ENCODE measurements at places on chromosomes 1 and 21.

DNA sequence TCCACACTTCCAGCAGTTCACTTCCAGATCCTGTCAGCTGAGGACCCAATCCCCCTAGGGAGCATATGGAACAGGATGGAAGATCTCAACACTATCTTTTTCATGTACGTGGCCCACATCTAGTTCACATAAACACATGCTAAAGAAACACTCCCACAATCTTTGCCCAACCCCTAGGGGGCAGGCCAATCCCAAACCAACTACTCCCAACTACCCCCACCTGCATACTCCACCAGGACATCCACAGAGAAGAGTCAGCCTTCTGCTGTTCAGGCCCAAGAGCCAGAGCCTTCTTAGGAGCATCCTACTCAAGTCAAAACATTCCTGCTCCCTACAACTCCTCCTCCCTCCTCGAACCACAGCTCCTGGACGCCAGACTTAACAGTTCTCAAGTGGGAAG, 5.6 kb upstream of the SLC5A9 start:
- DNase-seq: no peak

DNA sequence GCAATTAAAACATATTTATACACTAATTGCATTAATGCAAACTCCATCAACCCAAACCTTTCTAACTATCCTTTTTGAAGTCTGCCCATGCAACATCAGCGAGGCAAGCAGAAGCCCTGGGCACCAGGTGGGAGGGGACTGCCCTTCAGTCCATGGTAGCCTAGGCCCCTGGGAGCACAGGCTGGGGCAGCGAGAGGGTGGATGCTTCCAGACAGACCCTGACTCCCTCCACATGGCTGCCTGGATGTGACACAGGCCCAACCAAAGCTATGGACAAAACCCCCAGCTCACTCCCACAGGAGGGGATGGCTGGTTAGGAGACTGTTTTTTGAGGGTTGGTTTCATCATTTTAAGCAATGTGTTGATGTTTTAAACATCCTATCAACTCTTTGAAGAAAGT, 17.8 kb upstream of the LRRC47 start:
- no peak for DNase-seq

DNA sequence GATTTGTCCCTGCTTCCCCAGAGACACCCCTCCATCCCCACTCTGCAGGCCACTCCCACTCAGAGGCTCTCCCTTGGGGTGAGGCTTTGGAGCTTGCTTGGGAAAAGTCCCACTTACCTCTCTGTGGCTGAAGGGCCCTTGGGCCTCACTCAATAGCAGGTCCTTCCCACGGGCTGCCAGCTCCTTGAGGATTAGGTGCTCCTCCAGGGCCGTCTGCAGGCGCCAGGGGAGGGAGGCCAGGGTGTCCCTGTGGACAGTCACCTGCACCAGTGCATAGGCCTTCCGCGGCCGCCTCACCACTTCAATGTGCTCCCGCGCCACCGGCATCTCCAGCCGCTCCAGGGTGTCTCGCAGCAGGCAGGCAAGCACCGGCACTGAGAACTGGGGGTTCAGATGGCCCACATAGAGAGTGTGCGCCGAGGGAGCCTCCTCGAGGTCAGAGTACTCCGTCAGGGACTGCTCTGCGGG, 1.4 kb downstream of the SLFNL1 start:
- DNase-seq: no peak

DNA sequence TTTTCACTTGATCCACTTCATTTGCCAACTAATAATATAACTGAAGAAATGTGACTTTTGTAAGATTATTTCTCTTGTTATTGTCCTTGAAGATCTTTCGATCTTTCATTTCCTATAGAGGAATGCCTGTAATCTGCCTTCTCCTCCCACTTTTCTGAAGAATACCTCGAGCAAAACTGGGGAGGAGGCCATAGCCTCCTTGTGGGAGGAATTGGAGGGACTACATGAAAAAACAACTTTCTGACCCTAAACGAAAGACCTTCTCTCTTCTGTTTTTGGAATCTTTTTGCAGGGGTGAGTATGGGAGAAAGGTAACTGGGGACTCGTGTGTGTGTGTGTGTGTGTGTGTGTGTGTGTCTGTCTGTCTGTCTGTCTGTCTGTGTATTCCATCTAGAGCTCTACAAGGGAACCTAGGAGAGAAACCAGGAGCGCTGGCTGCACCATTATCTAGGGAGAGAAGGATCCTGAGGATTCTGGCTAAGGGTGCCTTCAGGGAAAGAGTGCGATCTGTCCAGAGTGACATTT, 32.4 kb upstream of the MAB21L3 start:
- no peak for DNase-seq

DNA sequence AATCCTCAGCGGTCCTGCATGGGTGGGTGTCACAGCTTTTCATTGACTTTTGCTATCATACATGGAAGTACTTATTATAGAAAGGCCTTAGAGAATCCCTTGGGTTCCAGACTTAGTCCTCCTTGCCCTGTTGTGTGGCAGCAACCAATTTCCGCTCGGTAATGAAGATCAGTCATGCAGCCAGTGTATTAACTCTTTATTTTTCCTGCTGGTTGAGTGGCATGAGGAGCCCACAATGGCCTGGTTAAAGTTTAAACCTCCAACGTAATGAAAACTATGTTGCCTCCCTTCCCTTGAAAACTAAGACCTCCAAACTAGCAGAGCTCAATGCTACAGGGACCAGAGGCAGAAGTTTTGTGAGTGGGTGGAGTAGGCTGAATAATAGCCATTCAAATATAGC, 20.0 kb downstream of the CITED4 start:
- no peak for DNase-seq

DNA sequence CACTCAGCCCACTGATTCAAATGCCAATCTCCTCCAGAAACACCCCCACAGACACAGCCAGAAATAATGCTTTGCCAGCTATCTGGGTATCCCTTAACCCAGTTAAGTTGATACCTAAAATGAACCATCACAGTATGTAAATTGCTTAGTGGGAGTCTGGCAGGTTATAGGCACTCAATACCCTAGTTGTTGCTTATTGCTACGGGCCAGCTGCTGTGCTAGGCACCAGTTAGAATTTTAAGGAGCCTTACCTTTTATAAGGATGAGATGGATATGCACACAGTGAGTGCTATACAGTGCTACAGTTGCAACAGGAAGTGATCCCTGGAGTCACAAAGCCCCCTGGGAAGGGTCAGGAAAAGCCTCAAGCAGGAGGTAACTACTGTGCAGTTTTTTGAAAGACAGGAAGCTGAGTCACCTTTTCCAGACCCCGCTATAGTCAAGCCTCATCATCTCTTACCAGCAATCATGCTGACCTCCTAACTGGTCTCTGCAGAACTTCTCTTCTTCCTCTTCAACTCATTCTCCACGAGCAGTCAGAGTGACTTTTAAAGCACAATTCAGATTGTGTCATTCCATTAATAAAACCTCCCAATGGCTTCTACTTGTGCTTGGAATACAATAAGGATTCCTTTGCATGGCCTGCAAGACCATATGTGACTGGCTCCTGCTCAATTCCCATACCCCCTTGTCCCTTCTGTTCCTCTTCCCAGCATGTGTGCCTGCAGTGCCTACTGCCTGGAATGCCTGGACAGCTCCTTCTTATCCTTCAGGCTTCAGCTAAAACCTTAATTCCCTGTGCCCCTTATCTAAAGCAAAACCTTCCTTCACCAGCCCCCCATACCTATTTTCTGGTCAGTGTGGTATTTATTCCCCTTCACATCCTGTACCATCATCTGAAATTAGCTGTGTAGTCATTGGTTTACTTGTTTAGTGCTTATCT, 10.4 kb upstream of the TLR5 start:
- no peak for DNase-seq

- DNase-seq: no peak
Measured at GRCh38 chr1:169091480-169091941, 15.0 kb upstream of the ATP1B1 start.

GRCh38 chr21:33650929-33651509, 8.7 kb downstream of the ITSN1 start:
- no peak for DNase-seq

GRCh38 chr1:228647523-228648444, 87.5 kb upstream of the RHOU start:
- DNase-seq: no peak

DNA sequence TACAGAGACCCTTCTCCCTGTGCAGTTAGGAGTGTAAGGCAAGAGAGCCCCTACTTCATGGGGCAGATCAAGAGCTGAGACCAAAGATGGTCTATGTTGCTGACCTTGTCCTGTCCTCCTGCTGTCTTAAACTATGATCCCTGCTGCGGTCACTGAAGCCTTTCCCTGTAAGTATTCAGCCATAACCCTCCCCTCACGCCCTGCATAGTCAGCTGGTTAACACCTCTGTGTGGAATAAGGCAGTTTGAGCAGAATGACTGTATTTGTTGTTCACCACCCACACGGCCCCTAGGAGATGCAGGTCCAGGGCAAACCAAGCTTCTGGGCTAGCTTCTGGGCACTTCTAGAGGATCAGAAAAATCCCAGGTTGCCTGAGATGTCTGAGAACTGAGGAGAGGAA, 356 bp downstream of the TSPAN1 start:
- DNase-seq: no peak

GRCh38 chr1:84997667-84998600, 1.0 kb upstream of the MCOLN2 start:
- DNase-seq: no peak

- DNase-seq: no peak
Measured at GRCh38 chr1:245143849-245144248, 10.9 kb upstream of the KIF26B start.

- no peak for DNase-seq
Measured at GRCh38 chr1:200890818-200891773, 3.6 kb upstream of the INAVA start.

DNA sequence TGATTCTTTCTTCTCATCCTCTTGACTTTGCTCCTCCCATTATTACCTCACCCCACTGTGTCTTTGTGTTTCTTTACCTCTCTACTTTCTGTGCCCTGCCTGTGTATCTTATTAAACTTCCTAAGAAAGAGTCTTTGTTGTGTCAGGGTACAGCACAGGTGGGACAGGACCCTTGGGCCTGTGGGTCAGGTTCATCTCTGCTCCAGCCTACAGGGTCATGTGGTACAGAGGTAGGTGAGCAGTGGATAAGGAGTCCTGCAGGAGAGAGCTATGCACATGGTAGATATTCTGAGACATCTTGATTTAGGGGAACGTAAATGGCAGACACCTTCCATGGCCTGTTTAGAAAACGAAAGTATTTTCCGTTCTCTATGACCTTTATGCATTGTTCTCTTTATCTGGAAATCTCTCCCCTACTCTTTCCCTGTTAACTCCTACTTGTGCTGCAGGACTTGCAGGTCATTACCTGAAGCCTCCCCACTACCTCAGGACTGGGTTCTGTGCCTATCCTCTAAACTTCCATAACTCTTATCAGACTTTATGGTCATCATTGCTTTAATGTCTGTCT, 9.9 kb downstream of the GIPC2 start:
- DNase-seq: no peak

DNA sequence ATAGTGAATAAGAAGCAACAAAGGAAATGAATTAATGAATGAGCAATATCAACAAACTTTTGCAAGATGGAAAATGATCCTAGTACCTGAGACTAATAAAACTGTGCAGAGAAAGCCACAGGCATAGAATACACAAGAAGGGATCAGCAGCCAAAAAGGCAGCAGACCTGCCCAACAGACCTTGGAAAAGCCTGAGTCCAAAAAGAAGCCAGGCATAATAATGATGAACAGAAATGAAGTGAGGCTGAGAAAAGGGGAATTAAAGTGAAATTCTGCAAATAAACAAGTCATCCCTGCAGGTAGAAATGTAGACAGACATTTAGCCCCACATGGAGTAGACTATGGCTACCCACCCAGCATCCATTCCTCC, 10.3 kb upstream of the PHTF1 start:
- DNase-seq: no peak

DNA sequence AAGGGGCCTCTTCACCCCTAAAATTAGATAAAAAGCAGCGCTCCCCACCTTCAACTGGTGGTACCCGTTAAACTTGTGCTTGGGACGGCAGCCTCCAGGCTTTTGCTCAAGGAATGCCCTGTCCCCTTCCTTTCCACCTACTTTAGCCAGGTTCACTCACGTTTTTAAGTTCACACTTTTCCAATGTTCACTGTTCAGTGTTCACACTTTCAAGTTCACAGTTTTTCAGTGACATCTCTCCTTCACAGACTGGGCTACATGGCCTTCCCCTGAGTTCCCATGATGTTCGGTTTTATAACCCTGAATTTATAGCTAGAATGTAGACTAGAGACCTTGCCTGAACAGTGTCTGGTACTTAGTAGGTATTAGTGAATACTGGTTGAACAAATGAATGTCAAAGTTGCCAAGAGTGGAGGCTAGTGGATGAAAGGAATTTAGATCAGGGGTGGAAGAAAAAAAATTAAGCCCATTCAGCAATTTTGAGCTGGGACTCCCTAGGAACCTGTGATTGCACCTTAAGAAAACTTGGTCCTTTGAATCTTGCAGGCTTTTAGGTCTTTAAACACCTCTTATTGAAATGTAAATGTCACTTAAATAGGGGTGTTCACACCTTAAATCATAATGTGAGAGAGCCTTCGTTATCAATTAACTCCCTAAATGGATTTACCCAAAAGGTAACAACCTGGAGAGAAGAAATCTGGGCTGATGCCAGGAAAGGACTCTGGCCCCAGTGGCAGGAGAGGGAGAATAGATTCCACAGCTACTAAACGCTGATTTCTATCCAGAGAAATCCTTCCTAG, 12.3 kb downstream of the BTG2 start:
- DNase-seq: no peak

GRCh38 chr1:33022650-33023200, 14.0 kb downstream of the AK2 start:
- no peak for DNase-seq

DNA sequence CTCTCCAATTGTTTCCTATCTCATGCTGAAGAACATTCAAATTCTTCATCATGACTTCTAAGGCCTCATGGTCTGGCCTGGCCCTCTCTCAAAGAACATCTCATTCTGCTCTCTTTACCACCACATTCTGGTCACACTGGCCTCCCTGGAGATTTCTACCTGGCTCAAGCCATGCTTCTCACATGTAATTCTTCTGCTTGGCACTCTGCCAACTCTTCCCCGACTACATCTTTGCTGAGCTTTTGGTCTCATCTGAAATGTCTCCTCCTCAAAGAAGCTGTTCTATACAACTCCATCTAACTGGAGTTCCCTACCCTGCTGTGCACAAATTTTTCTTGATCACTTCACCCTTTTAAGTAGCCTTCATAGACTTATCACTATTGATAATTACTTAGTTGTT, 1.4 kb upstream of the TBX19 start:
- no peak for DNase-seq
